Activated T-helper 1 cell treated with Interleukin-2 at 50 U/mL for 16 hours (primary cell): ENCODE measurements at places on chromosomes 2 and 18.

GRCh38 chr2:19688059-19688458, 213.7 kb downstream of the TTC32 start:
- DNase-seq, result no peak

- DNase-seq, result no peak
These were observed 3.5 kb downstream of the NCKAP1 start for GRCh38 chr2:183034806-183035205.

- no peak for DNase-seq
These were observed 170.4 kb downstream of the PTPRM start for GRCh38 chr18:7737550-7737949.

- DNase-seq, result no peak
These were observed 73.2 kb downstream of the HS1BP3 start for GRCh38 chr2:20577495-20578235.

DNA sequence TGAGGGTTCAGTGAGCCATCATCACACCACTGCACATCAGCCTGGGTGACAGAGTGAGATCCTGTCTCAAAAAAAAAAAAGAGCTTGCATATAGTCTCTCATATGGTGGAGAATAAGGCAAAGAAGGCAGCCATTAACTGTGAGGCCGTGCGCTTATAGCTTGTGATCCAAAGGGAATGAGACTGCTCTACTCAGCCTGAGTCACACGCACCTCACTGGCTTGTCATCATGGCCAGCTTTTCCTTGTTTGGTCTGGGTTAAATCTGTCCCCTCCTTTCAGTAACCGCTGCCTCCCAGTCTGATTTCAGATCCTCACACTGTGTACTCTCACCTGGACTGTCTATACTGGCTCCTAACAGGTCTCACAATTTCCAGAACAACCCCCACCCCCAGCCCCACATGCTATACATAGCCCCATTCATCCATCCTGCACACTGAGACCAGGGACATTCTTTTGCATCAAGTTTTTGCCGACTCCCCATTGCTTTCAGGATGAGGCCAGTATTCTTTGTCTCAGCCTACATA, 35.3 kb upstream of the ANKRD44 start:
- no peak for DNase-seq

- no peak for DNase-seq
These were observed 209.5 kb downstream of the DYSF start for GRCh38 chr2:71662665-71663394.

- DNase-seq, result no peak
These were observed 133.1 kb downstream of the NCKAP5 start for GRCh38 chr2:133434959-133435668.

DNA sequence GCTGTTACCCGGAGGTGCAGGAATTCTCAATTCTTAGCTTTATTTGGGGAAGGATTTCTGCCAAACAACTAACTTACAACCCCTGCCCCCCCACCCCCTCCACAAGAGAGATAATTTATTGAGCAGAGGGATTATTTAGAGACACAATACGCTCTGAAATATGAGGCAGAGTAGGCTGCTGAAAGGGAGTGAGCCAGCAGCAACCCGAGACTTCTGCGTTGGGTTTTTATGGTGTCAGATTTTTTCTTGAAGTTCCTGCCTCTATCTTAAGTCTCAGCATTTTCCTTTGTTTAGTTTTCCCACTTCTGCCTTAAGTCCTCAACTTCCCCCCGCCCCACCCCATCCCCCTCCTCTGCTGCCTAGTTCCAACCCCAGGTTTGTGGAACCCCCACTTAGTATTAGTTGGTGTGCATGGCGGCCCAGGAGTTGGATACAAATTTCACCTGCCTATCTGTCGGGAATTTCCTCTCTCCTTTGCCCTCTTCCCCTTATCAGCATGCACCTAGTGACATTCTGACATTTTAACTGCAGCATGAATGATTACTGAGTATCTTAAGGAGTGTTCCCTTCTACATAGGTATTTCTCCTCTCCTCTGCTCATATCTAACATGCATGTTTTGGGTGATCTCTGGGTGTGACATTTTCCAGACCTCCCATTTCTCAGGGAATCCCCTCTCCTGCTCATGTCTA, 1635.9 kb upstream of the LRRTM1 start:
- DNase-seq, result no peak

- DNase-seq, result no peak
These were observed 269.7 kb upstream of the SLC8A1 start for GRCh38 chr2:40721595-40721994.

- DNase-seq, result no peak
These were observed 90.1 kb downstream of the ALPK2 start for GRCh38 chr18:58538604-58539386.
